ENCODE measurements at places on chromosomes 16 and 17.

DNA sequence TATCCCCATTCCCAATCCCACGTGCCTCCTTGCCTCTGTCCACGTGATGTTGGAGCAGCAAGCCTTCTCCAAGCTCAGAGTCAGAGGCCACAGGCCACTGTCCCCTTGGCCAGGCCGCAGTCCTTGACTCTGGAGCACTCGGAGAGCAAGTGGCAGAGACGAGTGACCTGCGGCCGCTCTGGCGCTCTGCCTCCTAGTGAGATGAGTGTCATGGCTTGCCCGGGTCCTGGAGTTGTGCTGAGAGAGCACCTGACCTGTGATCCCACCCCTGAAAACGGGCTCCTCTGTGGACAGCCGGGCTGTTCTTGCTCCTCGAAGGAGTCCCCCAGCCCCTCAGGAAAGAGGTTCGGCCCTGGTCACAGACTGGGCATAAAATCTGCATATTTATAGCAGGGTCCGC is 10.0 kb upstream of the FASN start:
- DNase-seq: no peak

GRCh38 chr17:9973669-9974447 is 68.8 kb upstream of the RCVRN start:
- no peak for DNase-seq

DNA sequence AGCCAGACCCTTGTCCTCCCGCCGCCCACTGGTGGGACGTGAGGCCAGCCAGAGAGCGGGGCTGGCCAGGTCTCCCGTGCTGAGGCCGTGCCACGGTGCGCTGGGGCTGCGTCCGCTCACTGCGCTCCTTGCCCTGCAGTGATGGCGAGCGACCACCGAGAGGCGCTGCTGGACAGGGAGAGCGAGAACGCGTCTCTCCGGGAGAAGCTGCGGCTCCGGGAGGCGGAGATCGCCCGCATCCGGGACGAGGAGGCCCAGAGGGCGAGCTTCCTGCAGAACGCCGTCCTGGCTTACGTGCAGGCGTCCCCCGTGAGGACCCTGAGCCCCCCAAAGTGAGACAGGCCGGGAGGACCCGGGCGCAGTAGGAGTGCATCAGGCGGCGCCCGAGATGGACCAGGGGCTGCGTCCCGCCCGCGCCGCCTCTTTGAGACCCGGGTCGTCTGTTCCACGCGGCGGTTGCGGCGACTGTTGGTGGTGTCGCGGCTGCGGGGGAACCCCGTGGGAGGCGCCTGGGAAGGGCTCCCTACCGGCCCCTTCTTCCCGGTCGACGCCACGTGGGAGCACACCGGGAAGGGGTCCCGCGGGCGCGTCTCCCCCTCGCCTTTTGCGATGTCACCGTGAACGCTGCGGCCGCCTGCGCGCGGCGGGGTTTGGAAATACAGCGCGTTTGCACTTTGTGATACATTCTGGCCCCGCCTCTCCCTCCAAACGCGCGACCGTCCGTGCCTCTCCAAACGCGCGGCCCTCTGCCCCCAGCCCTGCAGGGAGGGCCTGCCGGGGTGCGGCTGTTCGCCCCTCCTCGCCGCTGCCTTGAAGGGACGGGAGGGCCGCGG is 792 bp upstream of the RAC3 start:
- peak; percentile 85 for DNase-seq

- DNase-seq: no peak
These were observed 961 bp downstream of the AMFR start for GRCh38 chr16:56424404-56424764.

DNA sequence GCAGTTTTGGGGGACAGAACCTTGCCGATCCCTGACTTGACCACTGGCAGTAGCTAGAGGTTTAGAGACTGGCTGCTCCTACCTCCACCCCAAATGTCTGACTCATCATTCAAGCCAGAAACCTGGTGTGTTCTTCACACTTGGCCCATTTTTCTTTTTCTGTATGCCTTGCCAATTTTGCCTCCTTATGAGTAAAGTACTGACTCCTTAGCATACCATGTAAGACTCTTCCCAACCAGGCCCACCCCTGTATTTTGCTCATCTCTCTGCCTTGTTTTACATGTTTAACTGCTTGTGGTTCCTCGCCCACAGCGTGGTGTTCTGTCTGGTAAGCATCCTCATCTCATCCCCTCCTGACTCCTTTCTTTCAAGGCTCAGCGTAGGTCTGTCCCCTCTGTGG is 37.9 kb downstream of the NUP88 start:
- no peak for DNase-seq

DNA sequence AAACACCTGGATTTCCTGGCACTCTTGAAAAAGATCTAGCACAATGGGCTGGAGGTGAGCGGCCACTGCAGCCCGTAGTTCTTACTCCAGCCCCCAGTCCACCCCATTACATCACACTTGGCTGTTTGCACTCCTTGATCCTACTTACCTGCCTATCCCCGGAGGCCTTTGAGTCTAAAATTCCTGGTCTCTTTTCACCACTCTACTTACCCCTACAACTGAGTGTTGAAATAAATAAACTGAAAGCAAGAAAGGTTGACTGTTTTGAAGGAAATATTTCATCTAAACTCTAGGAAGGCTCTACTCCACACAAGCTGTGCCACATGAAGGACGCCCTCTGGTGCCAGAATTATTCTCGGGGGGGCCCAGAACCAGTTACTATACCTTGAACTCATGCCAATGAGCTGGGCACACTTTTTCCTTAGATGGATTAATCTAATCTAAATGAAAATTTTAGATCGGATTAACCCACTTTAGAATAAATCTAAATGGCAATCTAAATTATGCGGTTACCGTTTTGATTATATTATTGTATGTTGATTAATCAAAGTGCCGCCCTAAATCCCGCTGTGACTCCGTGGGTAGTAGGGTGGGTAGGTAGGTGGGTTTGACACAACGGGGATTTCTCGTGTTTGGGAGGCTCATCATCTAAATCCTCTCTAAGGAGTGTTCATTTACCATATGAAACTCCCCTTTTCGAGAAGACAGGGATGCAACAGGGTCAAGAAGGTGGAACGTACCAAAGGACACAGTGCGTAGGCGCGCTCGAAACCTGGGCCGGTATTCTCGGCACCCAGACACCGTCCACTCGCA is 651 bp upstream of the EIF1 start:
- no peak for DNase-seq

- no peak for DNase-seq
These were observed 14.0 kb upstream of the FAM83G start for GRCh38 chr17:19018600-19018950.

- DNase-seq: no peak
These were observed 15.6 kb upstream of the LITAF start for GRCh38 chr16:11602321-11602720.

DNA sequence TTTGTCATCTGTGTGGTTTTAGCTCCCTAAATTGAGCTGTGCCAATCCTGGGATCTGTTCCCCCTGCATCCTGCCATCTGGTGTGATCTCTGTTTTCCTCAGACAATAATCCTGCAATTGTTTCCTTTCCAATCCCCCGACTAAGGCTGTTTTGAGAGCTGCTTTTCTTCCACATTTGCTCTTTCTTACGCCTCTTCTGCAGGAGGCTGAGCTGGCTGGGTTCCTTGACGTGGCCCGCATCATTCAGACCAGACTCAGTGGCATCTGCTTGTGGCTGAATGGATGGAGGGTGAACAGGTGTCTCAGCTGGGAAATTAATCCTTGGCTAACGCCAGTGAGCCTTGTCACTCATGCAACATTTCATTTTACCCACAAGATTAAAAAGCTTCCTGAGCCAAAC is 9.8 kb upstream of the MED9 start:
- DNase-seq: no peak

DNA sequence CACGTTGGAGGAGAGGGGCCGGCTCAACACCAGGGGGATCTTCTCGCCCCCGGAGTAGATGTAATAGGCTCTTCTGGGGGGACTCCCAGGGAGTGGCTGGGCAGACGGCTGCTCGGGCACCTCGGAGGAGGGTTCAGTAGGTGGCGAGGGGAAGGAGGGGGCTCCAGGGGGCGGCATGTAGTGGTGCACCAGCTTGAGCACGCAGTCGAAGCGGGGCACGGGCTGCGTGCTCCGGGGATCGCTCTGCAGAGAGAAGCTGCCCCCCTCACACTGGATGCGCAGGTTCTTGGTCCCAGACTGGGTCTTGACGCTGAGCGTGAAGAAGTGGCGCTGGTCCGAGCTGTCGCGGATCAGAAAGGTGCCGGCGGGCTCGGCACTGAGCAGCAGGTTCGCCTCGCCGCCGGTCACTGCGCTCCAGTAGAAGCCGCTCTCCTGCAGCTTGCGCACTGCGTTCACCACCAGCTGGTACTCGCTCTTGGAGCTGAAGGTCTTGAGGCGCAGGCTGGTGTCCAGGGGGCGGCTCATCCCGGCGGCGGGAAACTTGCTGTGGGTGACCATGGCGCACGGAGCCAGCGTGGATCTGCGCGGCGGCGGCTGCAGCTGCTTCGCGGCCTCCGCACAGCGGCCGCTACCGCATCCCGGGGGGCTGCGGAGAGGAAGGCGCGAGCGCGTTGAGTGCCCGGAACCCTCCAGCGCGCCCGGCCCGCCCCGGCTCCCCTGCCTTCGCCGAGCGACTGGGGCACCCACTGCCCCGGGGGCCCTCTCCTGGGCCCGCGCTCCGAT is 1.1 kb downstream of the SOCS3 start:
- DNase-seq: peak; percentile 39

DNA sequence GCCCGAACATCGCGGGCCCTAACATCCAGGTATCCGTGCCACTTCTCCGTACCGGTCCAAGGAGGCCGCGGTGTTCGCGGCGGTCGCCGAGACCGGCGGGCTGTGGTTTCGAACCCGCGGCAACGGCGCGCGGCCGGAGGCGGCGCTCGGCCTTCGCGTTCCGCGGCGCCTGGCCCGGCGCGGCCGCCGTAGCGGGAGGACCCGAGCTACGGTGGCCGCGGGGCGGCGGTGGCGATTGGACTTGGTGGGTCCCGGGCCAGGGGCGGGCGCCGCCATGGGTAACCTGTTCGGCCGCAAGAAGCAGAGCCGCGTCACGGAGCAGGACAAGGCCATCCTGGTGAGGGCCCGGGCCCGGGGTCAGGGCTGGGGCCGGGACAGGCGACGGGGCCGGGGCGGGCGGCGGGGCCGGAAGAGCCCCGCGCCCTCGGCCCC is at the start of gene CHMP6:
Gene CHMP6 (plus strand): TSS at position 197 of the 432 bp plus-strand sequence. CDS start 78 bp downstream, at position 275.
- DNase-seq: peak; percentile 48

DNA sequence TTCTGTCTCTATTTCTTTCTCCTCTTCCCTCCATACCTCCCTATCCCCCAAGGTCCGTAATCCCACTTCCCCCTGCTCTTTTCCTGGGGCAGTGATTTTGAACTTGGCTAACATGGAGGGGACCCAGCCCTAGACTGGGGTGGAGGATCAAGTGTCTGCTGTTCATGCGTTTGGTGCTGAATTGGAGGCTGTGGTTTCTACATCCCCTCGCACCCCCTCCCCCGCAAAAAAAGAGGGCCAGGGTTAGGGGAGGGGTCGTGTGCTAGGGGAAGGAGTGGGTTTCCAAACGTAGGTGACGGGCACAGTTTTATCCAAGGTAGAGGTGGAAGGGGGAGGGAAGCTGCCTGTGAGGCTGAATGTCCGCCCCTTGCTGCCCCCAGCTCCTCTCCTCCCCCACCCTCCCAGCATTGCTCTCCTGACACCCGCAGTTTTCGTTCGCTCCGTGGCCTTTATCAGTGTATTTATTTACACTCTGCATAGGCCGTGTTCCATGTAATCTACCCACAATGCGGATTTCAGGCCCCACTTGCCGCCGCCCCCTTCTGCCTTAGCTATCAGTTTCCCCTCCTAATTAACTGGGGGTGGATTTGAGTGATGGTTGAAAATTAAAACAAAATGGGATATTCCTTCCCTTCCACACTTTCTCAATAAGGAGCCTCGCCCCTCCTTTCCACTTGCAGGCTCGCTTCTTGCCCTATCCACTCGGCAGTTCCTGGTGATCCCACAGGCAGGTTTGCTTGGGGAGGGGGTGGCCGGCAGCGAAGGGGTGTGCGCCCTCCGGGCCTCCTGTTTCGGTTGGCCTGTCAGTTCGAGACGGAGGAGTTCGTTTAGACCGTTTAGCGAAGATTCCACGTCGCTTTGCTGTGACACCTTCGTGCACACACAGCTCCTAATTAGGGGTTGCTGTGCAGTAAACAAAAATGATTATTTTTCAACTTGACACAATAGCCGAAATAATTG is 2.0 kb downstream of the GNAO1 start:
- DNase-seq: no peak

- no peak for DNase-seq
These were observed 2.0 kb downstream of the PCYT2 start for GRCh38 chr17:81909231-81909630.

GRCh38 chr17:3851461-3852100 is 5.5 kb upstream of the NCBP3 start:
- DNase-seq: no peak

GRCh38 chr16:19488213-19488640 is 33.7 kb downstream of the GDE1 start:
- DNase-seq: no peak

GRCh38 chr16:23365602-23366240 is 63.6 kb downstream of the SCNN1B start:
- no peak for DNase-seq

GRCh38 chr17:57132663-57133062 is 47.6 kb downstream of the AKAP1 start:
- no peak for DNase-seq

- no peak for DNase-seq
These were observed 21.3 kb downstream of the DEF8 start for GRCh38 chr16:89969741-89970410.

DNA sequence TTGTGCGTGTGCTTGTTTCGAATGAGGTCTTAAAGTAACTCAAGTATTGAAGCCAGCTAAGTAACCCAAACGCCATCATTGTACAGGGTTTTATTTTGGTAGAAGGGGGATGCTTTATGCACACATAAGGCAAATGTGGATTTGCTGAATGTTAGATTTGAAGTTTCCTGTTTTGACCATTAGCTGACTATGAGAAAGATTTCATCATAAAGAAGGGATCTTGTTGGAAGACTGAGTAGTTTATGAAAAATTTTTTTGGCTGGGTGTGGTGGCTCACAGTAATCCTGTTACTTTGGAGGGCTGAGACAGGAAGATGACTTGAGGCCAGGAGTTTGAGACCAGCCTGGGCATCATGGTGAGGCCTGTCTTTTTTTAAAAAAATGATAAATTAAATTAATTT is 10.0 kb upstream of the ZFP3 start:
- DNase-seq: no peak

- DNase-seq: no peak
These were observed 44.9 kb downstream of the MEAK7 start for GRCh38 chr16:84459533-84459894.

DNA sequence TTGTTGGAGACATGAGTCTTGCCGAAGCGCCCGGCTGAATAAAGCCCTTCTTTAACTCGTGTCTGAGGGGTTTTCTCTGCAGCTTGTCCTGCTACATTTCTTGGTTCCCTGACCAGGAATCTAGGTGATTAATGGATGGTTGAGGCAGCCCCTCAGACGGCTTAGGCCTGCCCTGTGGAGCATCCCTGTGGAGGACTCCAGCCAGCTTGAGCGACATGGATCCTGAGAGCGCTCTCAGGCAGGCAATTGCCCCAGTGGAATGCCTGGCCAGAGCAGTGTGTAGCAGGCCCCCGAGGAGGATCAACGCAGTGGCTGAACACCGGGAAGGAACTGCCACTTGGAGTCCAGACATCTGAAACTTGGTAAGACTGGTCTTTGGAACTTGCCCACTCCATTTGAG is 17.3 kb upstream of the ENDOV start:
- DNase-seq: no peak

- DNase-seq: no peak
These were observed 22.2 kb downstream of the ITPRIPL2 start for GRCh38 chr16:19135896-19136438.

- DNase-seq: no peak
These were observed 20.9 kb upstream of the NSRP1 start for GRCh38 chr17:30095507-30096244.
